ENCODE measurements at places on chromosomes 12 and 14. TPM values are rescaled to one million over a fixed set of nuclear protein-coding genes. Genes with fewer than 3 reads are reported as not detected.

- no peak for DNase-seq
These were observed 406.4 kb upstream of the TMEM132C start for GRCh38 chr12:127860536-127860935.

DNA sequence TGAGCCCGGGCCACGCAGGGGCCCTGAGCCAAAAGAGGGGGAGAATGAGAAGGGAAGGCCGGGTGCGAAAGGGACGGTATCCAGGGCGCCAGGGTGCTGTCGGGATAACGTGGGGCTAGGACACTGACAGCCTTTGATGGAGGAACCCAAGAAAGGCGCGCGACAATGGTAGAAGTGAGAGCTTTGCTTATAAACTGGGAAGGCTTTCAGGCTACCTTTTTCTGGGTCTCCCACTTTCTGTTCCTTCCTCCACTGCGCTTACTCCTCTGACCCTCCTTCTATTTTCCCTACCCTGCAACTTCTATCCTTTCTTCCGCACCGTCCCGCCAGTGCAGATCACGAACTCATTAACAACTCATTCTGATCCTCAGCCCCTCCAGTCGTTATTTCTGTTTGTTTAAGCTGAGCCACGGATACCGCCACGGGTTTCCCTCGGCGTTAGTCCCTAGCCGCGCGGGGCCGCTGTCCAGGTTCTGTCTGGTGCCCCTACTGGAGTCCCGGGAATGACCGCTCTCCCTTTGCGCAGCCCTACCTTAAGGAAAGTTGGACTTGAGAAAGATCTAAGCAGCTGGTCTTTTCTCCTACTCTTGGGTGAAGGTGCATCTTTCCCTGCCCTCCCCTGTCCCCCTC, 3.0 kb downstream of the SSTR1 start:
- DNase-seq, result no peak

GRCh38 chr14:103027451-103027850, 29.9 kb downstream of the CDC42BPB start:
- no peak for DNase-seq

DNA sequence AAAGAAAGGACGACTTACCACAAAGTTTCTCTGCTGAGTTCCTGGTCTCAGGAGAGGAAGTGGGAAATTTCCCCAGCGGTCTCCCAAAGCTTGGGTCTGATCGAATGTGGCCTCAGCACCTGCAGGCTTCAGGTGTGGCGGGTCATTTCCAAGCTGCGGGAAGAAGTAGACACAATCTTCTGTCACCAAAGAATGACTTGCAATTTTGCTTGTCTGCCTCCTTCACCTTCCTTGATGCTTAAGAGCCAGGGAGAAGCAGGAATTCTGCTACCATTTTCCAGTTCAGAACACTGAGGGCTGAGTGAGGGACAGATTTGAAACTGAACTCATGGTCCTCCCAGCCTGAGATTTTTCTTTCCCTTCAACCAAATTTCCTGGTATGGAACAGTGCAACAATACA, 87.8 kb downstream of the RIMBP2 start:
- no peak for DNase-seq

DNA sequence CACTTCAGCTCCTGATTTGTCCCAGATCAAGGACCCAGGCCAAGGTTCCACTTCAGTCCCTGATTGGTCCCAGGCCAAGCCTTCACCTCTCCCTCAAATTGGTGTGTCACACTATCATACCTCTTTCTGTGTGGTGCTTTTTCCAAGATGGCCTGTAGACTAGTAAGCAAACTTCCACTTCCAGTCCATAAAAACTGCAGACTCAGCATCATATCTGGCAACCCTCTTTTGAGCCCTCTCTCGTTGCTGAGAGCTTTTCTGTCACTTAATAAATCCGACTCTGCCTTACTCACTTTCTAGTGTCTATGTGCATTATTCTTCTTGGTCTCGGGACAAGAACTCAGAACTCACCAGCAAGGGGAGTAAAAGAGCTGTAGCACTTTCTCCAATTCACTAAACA, 1395.1 kb downstream of the LRFN5 start:
- DNase-seq, result no peak

- no peak for DNase-seq
These were observed 449.4 kb upstream of the OR4E1 start for GRCh38 chr14:22122829-22123560.

- no peak for DNase-seq
These were observed 21.2 kb downstream of the MTHFD1 start for GRCh38 chr14:64409126-64409920.

The CACNA2D4 gene
- polyA plus RNA-seq, result 1.9 TPM

The ENDOU gene
- polyA plus RNA-seq, result 0.40 TPM

Measured in left kidney (tissue), 8 donors.